GM06990 (cell line): ENCODE measurements at places on chromosomes 6 and 20.
A peak's percentile ranks its signal among the peaks of the same experiment; 100 is the strongest.

DNA sequence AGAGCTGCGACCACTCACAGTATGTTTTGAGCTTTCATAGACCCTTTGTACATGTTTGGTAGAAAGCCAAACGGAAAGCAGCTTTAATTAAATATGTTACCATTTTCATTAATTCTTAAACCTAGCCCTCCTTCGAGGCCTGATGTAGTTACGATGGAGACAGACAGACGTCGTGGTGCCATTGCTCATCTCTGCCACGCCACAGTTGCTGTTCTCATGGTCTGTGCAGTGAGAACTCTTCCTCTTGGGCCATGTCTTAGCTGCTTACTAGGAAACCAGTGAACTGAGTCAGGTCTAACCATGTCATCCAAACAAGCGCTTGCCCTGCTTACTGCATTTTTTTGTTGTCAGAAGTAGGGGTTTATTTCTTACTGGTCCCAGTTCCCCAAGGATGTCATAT, 62.8 kb downstream of the SNX9 start:
- no peak for DNase-seq

GRCh38 chr20:50192364-50193198, 2.0 kb downstream of the CEBPB start:
- peak; percentile 71 for DNase-seq

DNA sequence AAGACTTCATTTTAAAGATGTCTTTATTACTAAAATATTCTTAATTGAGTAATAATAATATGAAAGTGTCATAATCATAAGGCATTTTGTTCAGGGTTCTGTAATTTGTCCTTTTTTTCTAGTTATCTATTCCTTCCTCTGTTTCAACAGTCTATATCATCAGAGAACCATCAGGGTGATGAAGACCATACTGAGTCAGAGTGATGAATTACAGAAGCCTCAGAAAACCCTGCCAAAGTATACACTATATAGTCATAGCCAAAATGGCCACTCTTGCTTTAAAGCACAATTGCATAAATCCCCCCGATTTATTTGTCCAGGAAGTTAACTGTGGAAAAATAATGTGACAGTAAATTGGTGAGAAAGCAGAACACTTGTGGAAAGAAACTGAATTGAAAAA, 735.0 kb downstream of the EPHA7 start:
- no peak for DNase-seq

DNA sequence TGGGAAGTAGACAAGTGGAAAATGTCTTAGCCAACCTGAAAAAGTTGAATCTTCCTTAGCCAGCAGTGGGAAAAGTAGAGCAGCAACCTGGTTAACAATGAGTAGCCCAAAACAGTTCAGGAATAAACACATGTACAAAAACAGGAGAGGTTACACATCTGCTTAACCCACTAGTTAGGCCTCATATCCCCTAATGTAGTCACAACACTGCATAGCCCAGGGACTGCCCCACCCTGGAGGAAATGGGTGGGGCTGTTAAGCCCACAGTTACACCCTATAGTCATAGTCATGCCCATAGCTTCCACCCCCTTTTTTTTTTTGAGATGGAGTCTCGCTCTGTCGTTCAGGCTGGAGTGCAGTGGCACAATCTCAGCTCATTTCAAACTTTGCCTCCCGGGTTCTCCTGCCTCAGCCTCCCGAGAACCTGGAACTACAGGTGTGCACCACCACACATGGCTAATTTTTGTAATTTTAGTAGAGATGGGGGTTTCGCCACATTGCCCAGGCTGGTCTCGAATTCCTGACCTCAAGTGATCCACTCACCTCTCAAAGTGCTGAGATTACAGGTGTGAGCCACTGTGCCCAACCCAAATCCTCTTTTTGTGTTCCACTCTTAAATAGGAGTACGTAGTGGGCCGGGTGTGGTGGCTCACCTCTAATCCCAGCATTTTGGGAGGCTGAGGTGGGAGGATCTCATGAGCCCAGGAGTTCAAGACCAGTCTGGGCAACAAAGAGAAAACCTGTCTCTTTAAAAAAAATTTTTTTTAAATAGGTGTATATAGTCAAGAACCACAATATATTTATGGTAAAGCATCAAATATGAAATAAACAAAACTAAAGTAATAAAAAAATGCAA, 24.5 kb downstream of the ILRUN start:
- peak; percentile 59 for DNase-seq

DNA sequence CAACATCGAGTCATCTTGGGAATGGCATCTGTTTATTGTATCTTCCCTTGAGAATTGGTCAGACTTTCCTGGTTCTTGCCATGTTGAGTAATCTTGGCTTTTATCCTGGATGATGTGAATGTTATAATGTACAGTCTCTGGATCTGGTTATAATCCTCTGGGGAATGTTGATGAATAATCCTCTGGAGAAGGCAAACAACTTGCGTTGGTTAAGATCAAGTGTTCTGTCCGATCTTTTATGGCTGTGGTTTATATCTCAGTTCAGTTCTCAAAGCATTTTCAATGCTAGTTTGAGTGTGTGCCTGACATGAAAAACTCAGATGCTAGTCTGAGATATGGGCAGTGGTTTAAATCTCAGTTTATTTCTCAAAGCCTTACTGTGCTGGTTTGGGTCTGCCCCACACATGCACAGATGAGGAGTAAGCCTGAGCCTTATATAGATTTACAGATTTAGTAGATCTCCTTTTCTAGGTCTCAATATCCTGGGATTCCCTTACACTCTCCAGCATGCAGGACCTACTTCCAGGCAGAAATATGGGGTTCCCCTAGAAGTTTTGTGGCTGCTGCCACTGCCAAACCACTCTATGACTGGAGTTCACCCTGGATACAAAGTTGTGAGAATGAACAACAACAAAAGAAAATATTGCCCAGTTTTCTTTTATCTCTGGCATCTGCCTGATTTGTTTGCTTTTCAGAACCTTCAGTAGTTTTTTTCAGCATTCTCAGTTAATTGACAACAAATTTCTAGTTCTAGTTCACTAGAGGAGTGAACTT, 191.8 kb upstream of the MAN1A1 start:
- no peak for DNase-seq

GRCh38 chr6:116887168-116887567, 10.1 kb downstream of the RFX6 start:
- no peak for DNase-seq

GRCh38 chr6:92271091-92271490, 1148.3 kb downstream of the EPHA7 start:
- no peak for DNase-seq

GRCh38 chr6:135295085-135295484, 114.0 kb downstream of the MYB start:
- DNase-seq = no peak

GRCh38 chr6:156154896-156155295, 622.3 kb upstream of the ARID1B start:
- no peak for DNase-seq

GRCh38 chr20:10171864-10172751, 46.5 kb upstream of the SNAP25 start:
- peak; percentile 1 for DNase-seq

- DNase-seq = no peak
Observed at GRCh38 chr20:37885593-37886503, 17.1 kb upstream of the VSTM2L start.

- DNase-seq = no peak
Observed at GRCh38 chr6:106170030-106170791, 84.1 kb downstream of the PRDM1 start.

DNA sequence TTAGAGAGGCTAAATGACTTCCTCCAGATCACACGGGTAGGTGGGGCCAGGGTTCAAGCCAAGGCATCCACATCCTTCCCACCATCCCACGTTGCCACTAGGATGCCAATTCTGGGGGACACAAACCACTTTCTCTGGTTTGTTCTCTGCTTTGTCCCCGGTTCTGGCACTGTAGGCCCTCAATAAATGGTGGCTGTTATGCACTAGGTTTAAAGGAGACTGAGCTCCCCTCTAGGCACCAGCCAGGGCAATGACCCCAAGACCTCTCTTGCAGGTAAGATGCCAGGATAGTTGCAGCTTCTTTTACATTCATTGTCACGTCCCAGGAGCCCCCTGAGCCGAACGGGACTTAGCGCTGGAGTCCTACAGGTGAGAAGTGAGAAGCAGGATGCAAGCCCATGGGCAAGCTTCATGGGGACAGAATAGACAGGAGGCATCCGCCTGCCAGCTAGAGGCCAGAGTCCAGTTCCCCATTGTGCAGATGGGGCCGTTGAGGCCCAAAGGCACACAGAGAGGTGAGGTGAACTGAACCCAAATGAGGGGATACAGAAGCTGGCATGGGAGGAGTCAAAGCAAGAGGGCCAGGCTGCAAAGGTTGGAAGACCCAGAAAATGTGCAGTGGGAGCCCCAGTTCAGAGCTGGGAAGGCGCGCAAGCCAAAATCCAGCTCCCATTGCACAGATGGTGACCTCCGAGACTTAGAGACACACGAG, 677 bp downstream of the PXMP4 start:
- DNase-seq = peak; percentile 18

GRCh38 chr6:30759575-30760239, 15.4 kb upstream of the IER3 start:
- DNase-seq = peak; percentile 41

- no peak for DNase-seq
Observed at GRCh38 chr20:24972341-24972740, 20.2 kb downstream of the APMAP start.

GRCh38 chr6:36853325-36853724, 14.1 kb upstream of the CPNE5 start:
- DNase-seq = no peak

- no peak for DNase-seq
Observed at GRCh38 chr6:117677553-117678141, 2.4 kb downstream of the NUS1 start.

DNA sequence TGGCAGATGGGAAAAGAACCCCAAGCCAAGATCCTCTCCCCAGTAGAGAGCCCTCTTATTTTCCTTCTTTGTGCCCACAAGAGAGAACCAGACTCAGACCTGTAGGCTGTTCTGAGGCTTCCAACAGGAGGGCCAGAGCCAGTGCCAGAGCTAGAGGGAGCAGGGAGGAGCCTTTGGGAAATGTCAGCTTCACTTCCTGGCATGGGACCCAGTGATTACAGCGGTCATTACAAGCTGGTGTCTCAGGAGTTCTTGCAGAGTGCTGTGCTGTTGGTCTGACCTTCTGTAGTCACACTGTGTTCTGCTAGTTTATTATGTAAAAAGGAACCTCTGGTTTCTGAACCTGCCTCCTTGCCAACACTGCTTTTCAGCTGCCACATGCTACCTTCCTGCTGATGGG, 38.9 kb downstream of the STK35 start:
- DNase-seq = no peak

GRCh38 chr6:113402544-113402943, 454.6 kb upstream of the MARCKS start:
- no peak for DNase-seq

GRCh38 chr6:33299237-33299944, 649 bp upstream of the RGL2 start:
- DNase-seq = peak; percentile 95

DNA sequence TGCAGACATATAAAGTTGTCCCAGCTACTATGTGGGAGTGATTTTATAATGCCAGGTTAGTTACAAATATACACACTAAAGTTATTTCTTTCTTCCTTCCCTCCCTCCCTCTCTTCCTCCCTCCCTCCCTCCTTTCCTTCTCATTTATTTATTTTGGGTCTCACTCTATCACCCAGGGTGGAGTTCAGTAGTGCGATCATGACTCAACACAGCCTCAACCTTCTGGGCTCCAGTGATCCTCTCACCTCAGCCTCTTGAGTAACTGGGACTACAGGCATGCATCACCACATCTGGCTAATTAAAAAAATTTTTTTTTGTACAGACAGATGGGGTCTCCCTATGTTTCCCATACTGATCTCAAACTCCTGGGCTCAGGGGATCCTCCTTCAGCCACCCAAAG, 59.2 kb downstream of the PHF20 start:
- DNase-seq = no peak

- DNase-seq = peak; percentile 62
Observed at GRCh38 chr20:10478205-10478604, 43.1 kb downstream of the SLX4IP start.

DNA sequence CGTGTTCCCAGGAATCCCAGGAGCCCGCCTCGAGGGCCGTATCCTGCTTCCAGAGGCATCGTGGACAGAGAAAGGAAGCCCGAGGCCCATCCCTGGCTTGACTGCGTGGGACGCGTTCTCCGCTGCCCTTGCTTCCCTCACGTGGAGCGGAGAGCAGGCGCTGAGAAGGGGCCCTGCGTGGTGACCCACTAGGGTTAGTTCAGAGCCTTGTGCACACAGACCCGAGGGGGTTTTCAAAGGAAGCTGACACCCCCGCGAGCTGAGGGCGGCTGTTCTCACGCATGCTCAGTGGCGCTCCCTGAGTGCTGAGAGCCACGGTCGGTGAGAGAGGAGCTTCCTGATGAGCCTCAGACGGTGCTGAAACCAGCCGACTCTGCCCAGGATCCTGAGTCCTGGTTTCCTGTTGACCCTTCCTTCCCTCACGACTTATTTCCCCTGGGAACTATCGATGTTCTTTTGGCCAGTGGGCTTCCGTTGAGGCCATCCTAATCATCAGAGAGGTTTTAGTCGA, 28.9 kb upstream of the CCR6 start:
- peak; percentile 88 for DNase-seq

GRCh38 chr6:57435475-57436160, 118.2 kb downstream of the PRIM2 start:
- DNase-seq = no peak

GRCh38 chr6:47733879-47734558, 35.6 kb downstream of the ADGRF4 start:
- DNase-seq = peak; percentile 22

GRCh38 chr6:164889980-164890379, 419.4 kb downstream of the C6orf118 start:
- DNase-seq = no peak

GRCh38 chr6:109187399-109188114, 92.2 kb downstream of the CEP57L1 start:
- no peak for DNase-seq

DNA sequence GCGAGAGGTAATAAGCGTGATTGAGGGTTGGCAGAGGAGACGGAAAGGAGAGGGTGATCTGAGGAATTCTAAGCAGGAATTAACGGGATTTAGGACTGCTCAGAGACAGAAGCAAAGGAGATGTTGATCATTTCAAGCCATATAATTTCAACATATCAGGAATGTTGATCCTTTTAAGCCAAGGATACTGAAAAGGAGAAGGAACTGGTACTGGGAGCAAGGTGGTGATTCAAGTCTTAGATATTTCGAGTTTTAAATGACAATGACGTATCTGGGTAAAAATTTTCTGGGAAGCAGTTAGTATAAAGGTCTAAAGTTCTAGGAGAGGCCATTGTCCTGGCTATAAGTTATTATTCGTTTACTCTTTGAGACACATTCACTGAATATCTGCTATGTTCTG, 91.3 kb upstream of the OGFRL1 start:
- DNase-seq = no peak
